ENCODE measurements at places on chromosomes 6 and 20.

DNA sequence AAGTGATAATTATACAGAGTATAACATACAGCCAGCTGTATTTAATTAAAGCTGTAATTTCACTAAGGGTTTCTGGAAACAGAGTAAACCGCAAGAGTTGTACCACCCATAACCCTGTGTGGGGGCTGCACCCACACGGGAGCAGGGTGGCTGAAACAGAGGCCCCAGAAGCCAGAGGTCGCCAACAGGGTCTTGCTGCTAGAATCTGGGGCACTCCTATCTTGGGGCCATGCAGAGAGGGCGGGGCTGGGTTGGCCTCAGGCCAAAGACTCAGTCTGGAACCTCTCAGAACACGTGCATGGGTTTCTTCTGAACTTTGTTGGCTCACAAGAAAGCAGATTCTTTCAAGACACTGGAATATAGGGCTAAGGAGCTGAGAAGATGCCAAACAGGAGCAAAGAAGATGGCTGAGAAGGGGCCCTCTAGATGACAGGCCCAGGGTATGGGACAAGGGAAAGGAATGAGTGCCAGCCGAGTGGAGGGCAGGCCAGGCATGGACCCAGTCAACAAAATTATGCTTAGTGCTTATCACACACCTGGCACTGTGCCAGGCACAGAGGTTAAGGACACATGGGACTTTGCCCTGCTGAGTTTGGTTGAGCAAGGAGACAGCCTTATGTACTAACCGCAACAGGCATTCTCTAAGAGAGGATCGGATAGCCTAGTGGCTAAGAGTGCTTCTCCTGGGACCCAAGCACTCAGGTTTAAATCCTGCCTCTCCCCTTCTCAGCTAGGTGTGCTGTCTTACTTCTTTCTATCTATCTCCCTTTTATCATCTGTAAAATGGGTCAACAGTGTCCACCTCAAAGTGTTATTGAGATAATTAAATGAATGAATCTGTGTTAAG lies 96.6 kb upstream of the FOXP4 start:
- DNase-seq, result no peak

DNA sequence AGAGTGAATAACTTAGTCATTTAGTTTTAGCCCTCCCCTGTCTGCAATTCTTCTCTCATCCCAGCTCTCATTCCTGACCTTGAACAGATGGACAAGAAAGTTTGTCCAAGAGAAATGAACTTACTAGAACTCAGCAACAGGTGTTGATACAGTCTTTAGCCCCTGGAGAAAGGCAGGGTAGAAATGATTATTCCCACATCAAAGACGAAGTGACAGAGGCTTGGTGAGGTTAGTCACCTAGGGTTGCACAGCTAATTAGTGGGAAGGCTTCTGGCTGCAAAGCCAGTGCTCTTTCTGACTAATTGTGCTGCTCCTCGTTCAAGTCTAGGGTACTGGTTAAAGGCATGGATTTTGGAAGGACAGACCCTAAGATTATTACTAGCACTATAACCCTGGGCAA lies 4.5 kb downstream of the ZDHHC14 start:
- DNase-seq, result no peak

DNA sequence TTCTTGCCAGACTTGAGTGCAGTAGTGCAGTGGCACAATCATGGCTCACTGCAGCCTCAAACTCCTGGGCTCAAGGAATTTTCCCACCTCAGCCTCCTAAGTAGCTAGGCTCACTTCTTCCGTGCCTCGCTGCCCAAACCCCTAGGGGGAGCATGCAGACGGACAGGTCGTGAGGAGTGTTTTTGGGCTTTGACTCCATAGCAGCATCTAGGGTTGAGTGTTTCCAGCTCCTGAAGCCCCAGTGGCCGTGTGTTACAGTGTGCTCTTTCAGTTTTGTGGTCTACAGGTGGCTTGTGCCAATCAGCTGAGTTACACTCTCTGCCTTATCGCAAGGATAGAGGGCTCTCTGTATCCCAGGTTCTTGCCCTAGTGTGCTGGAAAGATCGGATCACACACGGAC lies 33.4 kb downstream of the NCOA3 start:
- DNase-seq, result no peak

DNA sequence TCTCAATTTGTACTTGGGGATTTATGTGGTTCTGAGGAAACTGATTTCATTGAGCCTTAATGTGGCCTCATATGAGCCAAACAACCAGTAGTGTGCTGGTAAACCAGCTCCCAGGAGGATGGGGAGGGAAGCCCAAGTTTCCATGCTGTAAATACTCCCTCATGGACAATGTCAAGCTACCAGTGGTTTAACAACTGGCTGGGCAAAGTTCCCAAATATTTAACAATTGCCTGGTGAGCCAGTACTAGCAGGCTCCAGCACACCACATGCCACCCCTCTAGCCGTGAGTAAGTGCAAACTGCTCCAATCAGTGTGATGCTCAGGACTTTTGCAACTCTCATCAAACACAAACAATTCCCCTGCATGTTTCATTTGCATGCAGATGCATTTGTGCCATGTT lies 19.2 kb upstream of the CDKN1A start:
- DNase-seq, result no peak

DNA sequence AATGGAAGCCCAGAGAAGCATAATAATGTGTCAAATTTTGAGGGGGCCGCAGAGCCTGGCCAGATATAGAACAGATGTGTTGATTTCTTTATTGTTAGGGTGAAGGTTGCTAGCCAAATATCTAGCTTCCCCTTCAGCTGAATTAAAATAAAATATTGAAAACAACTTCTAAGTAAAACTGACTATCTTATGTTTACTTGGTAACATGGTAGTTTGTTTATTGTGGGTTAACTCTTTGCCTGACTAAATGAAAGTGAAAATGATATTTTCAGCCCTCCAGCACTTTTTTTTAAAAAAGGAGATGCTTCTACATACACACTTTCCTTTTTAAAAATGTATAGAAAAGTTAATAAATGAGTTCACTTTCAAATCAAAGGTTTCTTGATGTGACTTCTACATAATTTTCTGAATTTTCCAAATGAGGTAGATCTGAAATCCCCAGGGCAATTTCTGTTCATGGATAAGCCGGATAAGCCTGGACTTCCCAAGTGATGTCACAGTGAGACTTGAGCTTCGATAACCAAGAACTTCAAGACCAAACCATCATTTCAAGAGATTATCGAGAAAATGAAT lies 172.1 kb upstream of the OLIG3 start:
- DNase-seq, result no peak

- DNase-seq, result no peak
These were observed 628.0 kb upstream of the AGPAT4 start for GRCh38 chr6:161901740-161902426.

- DNase-seq, result no peak
These were observed 183.6 kb downstream of the UTRN start for GRCh38 chr6:144468709-144469108.

DNA sequence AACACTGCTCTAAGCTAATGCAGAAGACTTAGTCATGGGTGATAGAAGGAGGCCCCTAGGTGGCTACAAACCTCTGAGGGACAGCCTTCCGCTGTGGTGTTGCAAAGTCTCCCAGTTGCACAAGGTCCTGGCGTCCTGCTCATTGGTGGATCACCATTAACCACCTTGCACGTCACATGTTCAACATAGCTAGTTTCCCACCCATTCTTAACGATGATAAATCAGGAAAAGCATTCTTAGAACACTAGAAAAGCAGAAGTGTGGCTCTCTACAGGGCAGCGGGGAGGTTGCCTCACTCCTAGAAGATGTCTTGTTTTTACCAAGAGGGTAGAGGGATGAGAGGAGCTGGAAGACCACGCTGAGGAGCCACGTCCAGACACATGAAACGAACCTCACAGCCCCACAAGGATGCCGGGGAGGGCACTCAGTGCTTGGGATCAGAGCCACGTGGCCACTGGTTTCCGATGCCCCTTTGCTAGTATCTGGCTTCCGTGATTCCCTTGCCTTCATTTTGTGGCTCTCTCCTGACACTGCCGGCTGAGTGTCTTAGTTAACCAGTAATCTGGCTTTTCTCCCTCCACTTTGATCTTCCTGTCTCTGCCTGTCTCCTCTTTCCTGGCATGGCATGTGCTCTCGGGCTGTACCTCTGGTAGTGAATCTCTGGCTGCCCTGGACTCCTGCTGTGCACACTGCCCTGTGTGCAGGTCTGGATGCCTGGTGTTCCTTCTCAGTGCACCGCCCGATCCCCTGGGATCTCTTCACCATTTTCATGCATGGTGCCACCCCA lies 91.4 kb upstream of the NEDD9 start:
- DNase-seq, result no peak

DNA sequence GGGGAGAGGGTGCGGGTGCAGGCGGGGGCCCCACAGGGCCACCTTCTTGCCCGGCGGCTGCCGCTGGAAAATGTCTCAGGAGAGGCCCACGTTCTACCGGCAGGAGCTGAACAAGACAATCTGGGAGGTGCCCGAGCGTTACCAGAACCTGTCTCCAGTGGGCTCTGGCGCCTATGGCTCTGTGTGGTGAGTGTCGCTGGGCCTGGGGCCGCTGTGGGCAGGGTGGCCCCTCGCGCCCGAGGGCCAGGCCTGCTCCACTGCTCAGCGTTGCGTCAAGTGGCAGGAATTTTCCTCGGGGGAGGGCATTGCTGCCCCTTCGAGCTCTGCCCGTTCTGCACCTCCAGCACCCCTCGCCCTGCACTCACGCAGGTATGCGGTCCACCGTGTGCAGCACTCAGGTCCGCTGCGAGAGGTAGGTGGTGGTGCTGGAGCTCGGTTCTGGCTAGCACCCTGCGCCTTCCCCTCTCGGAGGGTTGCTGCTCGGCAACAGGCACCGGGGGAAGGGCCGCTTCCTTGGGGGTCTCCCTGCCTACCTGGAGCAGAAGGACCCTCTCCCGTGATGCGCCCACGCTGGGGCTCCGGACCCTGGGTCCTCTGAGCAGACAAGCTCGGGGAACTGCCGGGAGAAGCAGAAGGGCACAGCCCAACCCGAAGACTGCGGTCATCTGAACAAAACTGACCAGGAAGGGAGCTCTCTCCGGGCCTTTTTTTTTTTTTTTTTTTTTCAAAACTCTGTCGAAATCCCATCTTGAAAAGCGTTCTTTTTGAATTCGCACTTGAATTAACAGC lies 674 bp downstream of the MAPK14 start:
- no peak for DNase-seq

DNA sequence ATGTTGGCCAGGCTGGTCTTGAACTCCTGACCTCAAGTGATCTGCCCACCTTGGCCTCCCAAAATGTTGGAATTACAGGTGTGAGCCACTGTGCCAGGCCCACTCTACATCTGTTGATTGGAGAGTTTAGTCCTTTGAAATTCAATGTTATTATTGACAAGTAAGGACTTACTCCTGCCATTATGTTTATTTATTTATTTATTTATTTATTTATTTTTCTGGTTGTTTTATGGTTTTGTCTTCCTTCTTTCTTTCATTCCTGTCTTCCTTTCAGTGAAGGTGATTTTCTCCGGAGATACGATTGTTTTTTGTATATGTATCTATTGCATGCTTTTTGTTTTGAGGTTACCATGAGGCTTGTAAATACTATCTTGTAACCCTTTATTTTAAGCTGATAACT lies 602.6 kb downstream of the EPM2A start:
- DNase-seq, result no peak

GRCh38 chr20:40640667-40641066 lies 48.4 kb downstream of the MAFB start:
- no peak for DNase-seq

DNA sequence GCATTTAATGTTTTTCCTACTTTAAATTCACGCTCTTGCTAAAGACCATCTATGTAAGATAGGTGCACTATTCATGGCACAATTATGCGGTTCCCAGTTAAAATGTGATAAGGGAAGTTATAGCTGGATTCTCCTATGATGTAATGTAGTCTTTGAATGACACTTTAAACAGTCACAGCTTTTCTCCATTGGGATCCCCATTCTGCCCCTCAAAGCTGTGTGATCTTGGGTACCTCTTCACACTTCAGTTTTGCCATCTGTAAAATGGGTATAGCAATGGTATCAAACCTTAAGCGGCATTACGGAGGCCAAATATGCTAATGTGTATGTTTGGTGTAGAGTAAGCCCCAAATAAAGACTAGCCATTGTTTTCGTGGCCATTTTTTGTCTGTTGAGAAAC lies 64.7 kb upstream of the ZNF217 start:
- no peak for DNase-seq

DNA sequence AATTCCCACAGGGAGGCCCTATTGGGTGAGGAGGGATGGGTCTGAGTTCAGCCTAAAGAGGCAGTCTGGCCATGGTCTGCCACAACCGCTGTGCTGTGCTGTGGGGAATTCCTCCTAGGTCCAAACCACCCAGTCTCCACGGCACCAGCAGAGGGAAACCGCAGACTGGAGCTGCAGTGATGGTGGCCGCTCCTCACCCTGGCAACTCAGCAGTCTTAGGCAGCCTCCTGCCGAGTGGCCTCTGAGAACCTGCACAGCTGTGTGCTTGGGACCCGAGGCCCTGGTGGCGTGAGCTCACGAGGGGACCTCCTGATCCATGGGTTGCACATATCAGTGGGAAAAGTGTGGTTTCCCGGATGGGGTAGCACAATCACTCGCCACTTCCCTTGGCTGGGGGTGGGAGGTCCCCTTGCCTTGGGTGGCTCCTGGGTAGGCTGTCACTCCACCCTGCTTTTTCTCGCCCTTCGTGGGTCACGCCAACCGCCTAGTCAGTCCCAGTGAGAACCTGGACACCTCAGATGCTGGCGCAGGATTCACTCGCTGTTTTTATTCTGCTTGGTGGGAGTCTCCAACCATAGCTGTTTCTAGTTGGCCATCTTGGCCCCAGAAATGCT lies 242.2 kb downstream of the CDH26 start:
- DNase-seq, result no peak

DNA sequence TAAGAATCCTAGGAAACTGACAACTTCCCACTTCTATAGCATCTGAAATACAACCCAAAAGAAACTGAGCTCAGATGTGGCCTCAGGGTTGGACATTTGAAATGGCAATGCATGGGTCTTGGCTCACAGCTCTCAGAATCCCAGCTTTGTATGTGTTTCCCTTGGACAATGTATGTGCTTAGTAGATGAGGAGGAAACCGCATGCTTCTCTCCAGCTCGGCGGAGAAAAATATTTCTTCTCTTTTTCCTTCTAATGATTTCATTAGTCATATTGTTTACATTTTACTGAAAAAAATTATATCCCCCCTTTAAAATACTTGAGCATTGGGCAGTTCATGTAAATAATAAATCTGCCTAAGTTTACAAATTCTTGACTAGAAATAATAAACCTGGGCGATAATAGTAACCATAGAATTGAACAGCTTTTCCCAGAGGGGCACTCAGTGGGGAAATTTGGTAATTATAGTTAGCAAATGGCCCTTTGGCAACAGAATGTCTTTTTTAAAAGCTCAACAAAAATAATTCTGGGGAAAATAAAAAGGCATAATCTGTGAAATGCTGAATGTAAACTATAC lies 55.3 kb downstream of the PFDN4 start:
- no peak for DNase-seq

DNA sequence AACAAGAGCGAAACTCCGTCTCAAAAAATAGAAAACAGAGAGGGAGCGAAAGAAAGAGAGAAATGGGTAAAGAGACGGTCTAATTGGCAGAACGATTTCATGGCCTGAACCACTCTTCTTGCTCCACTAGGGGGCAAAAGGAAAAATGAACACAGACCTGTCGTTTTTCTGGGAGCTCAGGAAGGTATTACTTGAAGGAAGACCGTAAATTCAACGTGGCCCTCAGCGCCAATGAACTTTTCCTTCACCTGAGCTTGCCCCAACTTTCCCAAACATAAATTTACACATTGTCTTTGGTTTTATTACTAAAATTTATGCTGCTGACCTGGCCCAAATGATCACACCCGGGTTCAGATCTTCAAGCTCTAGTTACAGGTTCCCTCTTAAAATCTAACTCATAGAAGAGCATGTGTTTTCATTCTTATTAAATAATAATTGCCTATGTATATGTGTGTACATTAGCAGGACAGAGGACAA lies 67.3 kb downstream of the ATP9A start:
- no peak for DNase-seq
